ENCODE measurements at places on chromosomes 5 and 9.

- no peak for DNase-seq
These were observed 92.8 kb upstream of the ACOT12 start for GRCh38 chr5:81486711-81487110.

DNA sequence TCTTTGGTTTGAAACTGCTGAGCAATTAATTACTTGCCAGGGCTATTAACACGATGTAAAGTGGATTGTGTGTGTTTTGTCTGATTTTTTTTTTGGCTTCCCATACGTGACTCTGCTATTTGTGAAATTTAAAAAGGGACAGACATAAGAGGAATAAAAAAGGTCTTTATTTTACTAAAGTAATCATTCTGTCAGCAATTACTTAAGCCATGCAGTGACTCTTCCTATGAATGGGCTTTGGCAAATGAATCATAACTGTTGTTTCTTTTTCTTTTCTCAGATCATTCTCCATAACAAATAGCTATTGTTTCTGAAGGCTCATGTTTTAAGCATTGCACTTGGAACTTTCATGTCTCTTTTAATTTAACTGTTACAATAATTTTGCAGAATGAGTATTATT, 461.3 kb upstream of the RORB start:
- no peak for DNase-seq

- DNase-seq = no peak
These were observed 94.3 kb downstream of the MVB12B start for GRCh38 chr9:126420643-126421564.

- no peak for DNase-seq
These were observed 122.0 kb downstream of the RGS3 start for GRCh38 chr9:113585555-113585954.

- DNase-seq = no peak
These were observed 46.3 kb downstream of the BICD2 start for GRCh38 chr9:92718086-92719001.

DNA sequence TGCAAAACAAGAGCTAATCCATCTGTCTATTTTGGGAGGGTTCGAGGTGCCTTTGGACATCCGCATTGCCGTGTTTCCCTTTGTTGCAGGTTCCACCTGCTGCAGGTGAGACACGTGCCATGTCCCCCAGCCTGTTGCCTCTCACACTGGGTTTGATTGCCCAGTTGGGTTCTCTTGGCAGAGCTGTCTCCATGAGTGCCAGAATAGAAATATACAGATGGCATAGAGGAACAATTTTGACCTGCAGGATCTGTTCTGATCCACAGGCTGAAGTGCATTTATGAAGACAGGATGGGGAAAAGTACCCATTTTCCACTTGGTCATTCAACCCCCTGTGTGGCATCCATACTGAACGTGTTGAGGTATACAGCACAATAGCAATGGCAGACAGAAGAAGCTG, 178.1 kb downstream of the SGCD start:
- DNase-seq = no peak

GRCh38 chr5:107875833-107876232, 205.1 kb upstream of the EFNA5 start:
- DNase-seq = no peak

DNA sequence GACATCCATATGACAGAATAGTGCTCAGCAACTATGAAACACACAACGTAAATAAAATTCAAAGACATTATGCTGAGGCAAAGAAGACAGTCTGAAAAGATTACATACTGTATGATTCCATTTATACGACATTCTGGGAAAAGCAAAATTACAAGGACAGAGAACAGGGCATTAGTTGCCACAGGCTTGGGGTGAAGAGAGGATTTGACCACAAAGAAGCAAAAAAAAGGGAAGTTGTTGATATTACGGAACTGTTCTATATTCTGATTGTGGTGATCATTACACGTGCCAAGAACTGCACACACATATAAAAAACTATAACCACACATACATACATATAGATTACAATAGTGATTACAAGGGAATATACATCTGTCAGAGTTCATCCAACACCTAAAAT, 24.1 kb downstream of the CDK5RAP2 start:
- DNase-seq = no peak

- no peak for DNase-seq
These were observed 62.1 kb downstream of the CETN3 start for GRCh38 chr5:90347462-90347861.

GRCh38 chr5:143413958-143414669, 10.6 kb upstream of the NR3C1 start:
- no peak for DNase-seq

- DNase-seq = no peak
These were observed 27.5 kb downstream of the FSD1L start for GRCh38 chr9:105475302-105475701.

GRCh38 chr5:121108725-121109124, 644.6 kb downstream of the PRR16 start:
- DNase-seq = no peak

GRCh38 chr9:89915187-89915586, 310.4 kb downstream of the GADD45G start:
- DNase-seq = no peak

DNA sequence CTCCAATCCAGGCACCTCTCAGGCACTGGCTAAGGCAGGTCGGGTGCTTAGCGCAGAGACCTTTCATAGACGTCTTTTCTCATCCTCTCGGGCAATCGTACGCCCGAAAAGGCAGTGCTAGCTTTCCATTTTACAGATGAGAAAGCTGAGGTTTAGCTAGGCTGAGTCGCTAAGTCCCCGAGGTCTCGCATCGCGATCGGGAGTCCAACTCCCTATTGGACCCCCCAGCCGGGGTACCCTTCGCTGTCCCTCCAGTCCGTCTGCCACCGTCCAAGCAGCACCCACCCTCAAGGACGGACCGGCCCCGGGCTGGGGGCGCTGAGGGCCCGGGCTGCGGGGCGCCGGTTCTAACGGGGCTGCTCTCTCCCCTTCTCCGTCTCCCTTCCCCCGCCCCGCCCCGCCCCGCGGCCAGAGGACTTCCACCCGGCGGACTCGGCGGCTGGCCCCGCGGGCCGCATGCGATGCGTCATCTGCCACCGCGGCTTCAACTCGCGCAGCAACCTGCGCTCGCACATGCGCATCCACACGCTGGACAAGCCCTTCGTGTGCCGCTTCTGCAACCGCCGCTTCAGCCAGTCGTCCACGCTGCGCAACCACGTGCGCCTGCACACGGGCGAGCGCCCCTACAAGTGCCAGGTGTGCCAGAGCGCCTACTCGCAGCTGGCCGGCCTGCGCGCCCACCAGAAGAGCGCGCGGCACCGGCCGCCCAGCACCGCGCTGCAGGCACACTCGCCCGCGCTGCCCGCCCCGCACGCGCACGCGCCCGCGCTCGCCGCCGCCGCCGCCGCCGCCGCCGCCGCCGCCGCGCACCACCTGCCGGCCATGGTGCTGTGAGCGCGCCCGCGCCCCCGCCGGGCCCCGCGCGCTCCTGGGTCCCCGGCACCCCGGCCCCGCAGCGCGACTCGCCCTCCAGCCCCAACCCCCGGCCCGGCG, 12.5 kb upstream of the EXOSC2 start:
- peak; percentile 32 for DNase-seq

DNA sequence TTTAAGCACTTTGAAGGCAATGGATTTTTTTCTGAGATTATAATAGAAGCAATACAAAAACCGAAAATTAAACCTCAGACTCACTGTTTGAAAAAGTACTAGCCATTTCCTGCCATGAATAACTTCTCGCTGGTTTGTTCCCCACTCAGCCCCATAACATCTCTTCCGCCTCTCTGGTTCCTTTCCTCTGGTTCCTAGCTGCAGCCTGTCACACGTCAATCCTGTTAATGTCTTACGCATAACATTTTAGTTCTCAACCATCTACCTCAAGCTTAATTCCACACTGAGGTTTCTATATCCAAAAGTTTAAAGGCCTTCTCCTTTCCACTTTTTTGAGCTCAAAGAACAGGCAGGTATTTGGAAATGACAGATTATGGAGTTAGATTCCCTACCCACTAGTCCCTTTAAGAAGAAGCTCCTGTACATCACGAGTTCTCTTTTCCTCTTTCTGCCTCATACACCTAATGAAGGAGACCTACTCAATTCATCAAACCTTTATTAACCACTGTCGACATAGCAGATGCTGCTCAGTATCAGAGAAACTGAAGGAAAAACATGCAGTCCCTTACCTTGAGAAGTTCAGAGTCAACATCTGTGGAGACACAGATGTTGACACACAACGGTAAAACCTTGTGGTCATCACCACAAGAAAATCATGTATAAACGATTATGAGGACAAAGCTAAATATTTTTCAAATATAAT, 243.0 kb upstream of the PTGER4 start:
- no peak for DNase-seq

GRCh38 chr9:73229543-73229942, 77.9 kb downstream of the ANXA1 start:
- no peak for DNase-seq

GRCh38 chr5:175921061-175921730, 46.9 kb downstream of the THOC3 start:
- DNase-seq = no peak

- no peak for DNase-seq
These were observed 197.3 kb downstream of the SLIT3 start for GRCh38 chr5:169103586-169104181.

GRCh38 chr5:107776922-107777740, 106.4 kb upstream of the EFNA5 start:
- DNase-seq = no peak

- no peak for DNase-seq
These were observed 199.8 kb downstream of the PDE4D start for GRCh38 chr5:59693492-59694309.

DNA sequence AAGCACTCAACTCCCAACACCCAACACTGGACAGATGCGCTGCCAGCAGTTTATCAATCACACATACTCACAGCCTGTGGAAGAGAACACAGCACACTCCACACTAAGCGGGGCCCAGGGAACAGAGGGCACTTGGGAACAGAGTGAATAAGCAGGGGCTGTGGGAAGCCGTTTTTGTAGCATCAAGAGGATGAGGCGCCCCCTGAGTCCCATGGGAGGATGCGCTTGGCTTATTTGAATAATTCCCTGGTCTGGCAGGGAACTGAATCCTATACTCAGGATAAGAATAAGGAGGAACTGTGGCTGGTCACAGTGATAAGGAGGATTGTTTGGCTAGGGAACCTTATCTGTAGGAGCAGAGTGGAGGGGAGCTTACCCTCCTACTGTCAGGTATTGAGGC, 96.1 kb upstream of the DNAH5 start:
- no peak for DNase-seq

DNA sequence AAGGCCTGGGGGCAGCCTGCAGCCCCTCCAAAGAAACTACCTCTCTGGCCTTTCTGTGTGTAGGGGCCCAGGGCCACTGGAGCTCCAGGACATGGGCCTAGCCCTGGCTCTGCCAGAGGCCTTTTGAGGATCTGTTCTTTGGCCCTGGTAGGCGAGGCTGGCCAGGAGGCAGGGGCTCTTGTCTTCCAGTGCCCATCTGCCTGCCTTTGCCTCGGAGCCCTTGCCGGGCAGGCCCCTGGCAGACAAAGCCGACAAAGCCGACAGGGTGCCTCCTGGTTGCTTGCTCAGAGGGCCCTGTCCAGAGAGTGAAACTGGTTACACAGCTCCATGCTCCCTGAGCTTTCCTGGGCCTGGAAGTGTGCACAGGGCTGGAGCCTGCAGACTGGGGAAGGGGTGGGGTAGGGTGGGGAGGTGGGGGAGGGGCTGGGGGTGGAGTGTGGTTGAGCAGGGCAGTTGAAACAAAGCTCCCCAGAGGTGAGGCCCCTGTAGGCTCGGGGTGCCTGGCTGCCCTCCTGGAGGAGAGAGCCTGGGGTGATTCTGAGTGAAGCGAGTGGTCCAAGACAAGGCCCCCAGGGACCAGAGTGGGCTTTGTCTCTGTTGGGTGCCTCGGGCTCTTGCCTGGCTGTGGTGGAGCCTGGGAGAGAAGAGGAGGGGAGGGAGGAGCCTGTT, 29.3 kb downstream of the PTPA start:
- DNase-seq = peak; percentile 43

DNA sequence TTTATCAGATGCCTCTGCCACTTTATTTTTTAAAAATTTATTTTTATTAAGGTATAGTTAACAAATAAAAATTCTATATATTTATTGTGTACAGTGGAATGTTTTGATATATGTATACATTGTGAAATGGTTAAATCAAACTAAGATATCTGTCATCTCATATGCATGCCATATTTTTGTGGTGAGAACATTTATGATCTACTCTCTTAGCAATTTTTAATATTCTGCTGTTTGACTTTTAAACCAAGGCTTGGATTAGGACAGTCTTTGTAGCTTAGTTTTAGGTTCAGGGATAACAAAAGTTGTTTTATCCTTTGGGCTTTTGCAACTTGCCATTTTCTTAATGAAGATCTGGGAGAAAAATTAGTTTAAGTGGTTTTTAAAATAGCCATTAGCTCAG, 46.0 kb upstream of the CDKN2B start:
- no peak for DNase-seq

GRCh38 chr5:41960481-41960880, 35.4 kb downstream of the FBXO4 start:
- DNase-seq = no peak

- no peak for DNase-seq
These were observed at the start of gene CDH18 for GRCh38 chr5:19987612-19988361. Gene CDH18 (minus strand): TSS chr5:19988200. CDS start chr5:19838986, 149,214 bp downstream.

DNA sequence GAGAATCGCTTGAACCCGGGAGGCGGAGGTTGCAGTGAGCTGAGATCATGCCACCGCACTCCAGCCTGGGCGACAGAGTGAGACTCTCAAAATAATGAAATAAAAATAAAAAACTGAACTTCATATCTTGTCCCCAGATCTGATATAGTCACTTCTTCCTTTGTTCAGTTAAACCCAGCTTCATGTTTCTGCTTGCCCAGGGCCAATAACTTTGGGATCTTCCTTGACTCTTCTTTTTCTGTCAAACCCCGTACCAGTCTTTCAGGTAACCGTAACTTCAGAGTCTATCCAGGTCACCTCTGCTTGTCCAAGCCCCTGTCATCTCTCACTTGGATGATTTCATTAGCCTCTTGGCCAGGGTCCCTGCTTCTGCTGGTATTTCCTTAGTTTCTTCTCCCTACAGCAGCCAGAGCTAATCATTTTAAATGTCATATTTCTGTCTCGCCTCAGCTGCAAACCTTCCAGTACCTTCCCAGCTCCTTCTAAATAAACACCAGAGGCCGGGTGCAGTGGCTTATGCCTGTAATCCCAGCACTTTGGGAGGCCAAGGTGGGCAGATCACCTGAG, 19.7 kb upstream of the ABL1 start:
- DNase-seq = no peak

- no peak for DNase-seq
These were observed 204.2 kb upstream of the PTGER4 start for GRCh38 chr5:40475561-40475960.

DNA sequence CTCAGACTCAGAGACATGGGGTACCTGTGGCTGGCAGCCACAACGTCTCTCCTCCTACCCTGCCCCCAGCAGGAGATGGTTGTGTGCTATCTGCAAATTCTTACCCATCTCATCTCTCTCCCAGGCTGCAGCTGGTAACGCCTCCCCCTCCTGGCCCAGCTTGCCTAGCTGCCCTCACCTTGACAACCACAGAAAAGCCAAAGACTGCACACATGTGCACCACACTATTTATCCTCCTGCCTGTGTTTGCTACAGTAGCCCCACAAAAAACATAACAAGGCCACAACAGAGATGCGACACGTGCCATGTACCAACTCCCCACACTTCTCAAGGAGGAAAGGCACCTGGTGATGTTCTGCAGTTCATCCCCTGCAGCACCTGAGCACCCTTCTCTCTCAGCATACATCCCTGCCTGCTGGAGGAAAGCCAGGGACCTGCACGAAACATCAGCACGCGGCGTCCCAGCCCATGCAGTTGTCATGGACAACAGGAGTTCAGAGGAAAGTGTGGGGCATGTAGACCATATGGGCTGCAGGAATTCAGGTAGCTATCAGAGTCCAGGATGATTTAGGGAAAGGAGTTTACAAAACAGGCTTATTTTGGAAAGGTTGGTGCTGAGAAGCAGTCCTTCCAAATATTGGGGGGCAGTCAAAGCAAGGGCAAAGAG, 168.7 kb downstream of the C5orf15 start:
- DNase-seq = no peak

Measured in CD4-positive, alpha-beta T cell (primary cell).